ENCODE measurements at places on chromosomes 1 and 21. TPM values are rescaled to one million over a fixed set of nuclear protein-coding genes. Genes with fewer than 3 reads are reported as not detected.

Gene TMPRSS15
- not detected for total RNA-seq

DNA sequence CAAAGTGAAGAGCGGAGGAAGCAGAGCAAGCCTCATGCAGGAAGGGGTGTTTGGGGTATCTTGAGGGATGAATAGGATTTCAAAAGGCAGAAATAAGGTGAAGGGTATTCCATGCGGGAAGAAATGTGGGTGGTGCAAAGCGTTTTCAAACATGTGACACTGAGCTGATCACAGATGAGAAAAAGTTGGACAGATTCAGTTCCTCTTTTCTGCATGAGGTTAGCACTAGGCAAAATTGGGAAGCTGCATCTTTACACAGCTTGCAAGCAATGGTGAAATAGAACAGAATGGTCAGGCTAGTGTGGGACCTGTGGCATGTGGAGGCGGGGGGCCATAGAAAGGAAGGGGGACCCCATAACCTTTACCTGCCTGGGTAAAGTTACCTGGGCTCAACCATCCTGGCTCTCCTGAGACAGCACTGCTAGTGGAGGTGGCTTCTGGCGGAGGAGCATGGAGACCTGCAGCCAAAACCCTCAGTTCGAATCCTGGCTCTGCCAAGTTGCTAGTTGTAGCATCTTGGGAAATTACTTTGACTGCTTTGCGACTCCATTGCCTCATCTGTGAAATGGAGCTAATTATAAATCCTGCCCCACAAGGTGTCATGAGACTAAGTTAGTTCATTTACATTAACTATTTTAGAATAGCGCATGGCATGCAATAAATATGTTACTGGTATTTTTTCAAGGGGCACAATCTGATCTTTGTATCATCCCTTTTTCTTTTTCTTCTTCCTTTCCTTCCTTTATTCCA is 16.4 kb downstream of the KCNA10 start:
- no peak for DNase-seq

DNA sequence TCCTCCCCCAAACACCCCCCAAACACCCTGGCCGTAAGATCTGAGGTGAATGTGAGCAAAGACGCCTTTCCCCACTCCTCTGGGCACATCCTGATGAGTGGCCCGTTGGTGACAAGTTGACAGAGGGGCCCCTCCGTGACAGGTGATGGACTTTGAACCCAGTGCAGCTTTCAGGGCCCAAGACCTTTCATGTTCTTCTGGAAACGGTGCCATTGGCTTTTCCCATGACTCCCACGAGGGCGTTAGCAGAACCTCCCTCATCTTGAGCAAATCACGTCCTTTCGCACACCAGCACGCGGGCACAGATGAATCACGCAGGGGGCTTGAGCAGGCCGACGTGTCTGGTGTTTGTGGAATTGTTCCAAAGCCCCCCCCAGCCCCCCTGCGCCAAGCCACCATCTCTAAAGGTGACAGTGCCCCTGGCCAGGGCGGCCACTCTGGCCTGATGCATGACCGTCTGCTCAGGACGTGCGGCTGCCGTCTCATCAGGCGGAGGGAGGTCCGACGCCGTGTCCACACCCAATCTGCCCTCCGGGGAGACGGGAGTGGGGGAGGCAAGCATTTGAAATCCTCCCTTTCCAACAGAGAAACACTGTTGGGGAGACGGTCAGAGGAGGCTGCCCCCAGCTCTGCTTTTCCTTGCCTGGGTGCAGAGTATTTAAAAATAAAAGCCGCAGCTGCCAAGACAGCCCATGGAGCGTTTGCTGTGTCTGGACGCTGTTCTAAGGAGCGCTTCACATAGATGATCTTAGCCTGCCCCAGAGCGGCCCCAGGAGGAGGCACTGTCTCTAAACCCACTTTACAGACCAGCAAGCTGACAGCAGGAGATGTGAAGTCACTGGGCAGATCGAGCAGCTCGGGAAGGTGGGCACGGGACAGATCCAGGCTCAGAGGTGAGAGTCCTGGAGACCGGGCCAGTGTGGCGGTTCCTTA is 98.3 kb upstream of the ARHGEF16 start:
- DNase-seq = no peak

DNA sequence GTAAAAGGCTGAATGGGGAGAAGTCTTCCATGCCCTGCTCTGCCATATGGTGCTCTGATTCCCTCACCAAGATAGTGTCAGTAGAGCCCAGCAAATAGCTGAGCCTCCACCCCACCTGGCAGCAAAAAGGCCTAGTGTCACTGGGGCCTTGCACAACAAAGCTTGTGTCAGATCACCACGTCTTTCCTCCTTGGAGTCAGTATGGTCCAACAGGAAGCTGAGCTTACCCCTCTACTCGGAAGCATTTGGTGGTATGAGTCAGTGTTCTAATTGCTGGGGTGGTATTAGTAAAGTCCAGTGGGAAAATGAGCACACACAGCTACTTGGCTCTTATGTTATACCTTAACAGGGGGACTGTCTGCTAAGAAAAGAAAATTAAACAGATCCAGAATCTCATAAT is 18.7 kb upstream of the RRP15 start:
- no peak for DNase-seq

DNA sequence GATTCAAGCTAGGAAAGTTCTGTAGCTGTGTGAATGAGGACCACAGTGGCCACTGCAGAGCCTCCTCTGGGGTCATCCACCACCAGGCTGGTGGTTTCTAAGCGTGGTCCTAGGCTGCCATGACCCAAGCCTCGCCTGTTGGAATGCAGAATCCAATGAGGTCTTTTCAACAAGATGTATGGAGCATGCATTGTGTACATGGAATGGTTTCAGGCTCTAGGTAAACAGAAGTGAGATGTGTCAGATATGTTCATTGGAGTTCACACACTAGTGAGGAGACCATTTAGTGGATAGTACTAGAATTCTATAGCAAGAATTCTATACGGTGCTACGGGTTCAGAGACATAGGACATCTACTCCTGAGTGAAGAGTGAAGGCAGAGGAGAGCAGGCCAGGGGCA is 10.7 kb downstream of the RNU5D-1 start:
- no peak for DNase-seq

All from breast epithelium (tissue), 4 donors.